ENCODE measurements at places on chromosomes 16 and 17.
A peak's percentile ranks its signal among the peaks of the same experiment; 100 is the strongest.

GRCh38 chr17:42674755-42675347, 1.9 kb downstream of the PLEKHH3 start:
- no peak for DNase-seq

DNA sequence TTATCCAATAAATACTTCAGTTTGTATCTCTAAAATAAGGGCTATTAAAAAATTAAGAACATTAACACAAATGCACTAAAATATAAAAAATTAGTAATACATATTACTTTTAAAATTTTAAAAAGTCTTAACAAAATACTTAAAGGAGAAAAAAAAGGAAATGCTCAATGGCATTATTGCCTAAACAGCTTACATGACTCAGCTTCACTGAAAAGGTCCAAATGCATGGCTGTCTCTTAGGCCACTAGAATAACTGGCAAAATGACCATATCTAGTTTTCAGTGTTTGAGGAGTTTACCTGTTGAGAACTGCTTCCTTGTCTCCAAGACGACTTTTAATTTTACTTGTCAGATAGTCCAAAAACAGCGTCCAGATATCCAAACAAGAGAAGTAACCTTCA, 66.0 kb downstream of the XPO6 start:
- no peak for DNase-seq

GRCh38 chr17:32264823-32265191, 825 bp upstream of the RHBDL3 start:
- DNase-seq, result no peak

DNA sequence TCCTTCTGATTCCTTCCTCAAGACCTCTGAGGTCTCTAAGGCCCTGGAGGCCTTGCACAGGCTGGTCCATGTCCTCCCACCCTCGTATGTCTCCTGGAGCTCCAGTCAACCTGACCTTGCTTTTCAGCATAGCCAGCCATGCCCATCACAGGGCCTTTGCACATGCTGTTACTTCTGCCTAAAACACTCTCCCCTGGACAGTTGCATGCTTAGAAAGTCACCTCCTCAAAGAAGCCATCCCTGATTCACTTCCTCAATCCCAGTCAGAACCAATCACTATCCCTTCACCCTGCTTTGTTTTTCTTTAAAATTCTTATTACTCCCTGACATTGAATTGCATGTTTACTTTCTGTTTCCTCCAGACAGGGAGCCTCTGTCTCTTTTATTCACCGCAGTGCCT, 322.1 kb upstream of the CCL2 start:
- DNase-seq, result no peak

DNA sequence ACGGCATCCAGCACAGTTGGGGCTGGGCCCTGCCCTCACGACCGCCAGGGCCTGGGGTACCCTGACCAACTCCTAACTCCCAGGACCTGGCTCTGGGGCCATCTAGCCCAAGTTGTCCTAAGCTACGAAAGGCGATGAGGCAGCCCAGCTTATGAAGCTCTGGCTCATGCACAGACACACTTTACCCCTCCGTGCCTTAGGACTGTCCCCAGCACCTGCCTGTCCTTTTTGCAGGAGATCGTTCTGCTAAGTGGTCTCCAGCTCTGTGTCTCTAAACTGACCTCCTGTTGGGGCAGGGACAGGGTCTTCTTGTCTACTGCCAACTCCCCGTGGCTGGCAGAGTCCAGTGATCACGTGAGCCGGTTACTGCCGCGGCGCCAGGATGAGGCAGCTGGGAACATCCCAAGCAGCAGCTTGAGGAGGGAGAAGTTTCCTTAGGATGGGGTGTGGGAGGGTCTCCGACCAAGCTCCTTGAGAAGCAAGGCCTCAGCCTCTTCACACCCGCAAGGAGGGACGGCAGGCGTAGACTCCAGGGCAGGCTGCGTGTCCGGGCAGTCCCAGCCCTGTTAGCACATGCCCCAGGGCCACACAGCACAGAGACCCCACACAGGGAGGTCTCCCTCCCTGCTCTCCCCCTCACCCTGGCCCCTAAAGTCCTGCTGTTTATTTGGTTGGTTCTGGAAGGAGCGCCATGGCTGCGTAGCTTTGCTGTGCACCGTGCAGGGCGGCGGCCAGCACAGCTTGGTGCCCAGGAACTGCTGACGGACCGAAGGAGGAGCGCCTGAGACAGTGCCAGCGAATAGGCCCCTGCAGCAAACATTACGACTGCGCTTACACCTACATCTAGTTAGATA, 16.4 kb upstream of the METRNL start:
- DNase-seq, result no peak

DNA sequence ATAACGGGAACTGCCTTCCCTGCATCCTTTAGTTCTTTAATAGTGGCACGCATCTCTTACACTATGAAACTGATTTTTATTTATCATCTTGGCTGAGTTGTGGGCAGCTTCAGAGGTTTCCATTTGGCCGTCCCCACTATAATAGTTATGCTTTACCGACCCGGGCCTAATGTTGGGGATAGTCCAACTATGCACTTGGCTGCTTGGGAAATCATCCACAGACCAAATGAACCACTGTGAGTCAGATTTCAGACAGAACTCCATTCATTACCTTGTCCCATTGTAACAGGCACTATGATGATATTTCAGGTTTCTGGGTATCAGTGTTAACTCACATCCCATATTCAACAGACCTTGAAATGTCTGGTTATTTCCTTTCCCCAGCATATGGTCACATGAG, 6.1 kb upstream of the SLFN5 start:
- DNase-seq, result no peak

DNA sequence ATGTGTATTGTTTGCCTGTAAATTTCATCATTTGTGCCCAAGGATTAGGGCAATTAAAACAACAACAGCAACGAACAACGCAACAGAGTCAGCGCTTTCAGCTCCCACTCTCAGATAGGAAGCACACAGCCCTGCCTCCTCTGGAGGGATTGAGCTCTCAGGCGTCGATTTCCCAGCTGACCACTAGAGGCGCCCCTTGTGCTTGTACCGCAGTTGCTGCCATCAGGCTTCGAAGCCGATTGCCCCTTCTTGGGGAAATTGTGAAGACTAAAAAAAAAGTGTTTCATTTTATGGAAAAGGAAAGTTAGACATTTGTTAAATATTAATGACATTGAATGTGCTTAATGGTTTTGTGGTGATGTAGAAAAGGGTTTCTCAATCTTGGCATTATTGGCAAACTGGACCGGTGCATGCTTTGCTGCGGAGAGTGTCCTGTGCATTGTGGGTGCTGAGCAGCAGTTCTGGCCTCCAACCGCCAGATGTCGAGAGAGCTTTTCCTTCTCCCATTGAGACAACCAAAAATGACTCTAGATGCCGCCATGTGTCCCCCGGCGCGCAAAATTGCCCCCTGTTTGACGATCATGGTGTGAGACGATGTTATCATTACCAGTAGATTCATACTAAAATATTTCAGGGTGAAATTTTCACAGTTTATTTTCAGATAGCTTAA, 650.4 kb upstream of the RBFOX1 start:
- DNase-seq, result peak; percentile 28

DNA sequence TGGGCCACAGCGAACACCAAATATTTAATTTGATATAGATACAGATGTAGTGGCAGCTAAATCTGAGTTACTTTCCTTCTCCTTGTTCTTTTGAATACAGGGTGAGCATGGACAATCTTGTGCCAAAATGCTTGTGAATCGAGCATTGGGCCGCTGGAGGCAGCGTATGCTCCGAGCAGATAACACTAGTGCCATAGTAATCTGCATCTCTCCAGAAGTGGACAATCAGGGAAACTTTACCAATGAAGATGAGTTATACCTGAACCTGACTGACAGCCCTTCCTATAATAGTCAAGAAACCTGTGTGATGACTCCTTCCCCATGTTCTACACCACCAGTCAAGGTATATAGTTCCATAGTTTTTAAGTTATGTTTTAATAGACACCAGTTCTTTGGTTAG, 21.2 kb upstream of the BCAS3 start:
- DNase-seq, result no peak

DNA sequence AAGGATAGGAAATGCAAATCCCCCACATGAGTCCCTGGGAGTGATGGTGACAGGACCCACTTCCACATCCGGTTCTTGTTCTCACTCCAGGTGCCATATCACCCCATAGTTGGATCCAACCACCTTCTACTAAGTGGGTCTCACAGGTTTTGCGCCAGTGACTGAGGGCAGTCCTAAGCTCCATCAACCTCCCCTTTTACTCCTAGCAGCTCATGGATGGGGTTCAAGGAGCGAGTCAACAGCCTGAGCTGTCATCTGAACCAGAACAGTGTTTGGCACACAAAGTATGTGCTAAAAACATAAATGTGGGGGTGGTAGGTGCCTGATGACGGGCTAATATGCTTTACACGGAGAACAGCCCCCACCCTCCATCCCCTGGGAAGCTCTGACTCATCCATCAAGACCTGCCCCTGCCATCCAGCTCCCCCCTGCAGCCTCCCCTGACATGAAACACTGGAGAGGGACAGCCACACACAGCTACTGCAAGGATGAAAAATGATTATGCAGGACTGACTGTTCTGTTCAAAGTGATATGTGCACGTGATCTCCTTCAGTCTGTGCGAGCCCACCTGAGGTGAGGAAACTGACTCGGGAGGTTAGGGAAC, 143.2 kb upstream of the CDH5 start:
- no peak for DNase-seq

DNA sequence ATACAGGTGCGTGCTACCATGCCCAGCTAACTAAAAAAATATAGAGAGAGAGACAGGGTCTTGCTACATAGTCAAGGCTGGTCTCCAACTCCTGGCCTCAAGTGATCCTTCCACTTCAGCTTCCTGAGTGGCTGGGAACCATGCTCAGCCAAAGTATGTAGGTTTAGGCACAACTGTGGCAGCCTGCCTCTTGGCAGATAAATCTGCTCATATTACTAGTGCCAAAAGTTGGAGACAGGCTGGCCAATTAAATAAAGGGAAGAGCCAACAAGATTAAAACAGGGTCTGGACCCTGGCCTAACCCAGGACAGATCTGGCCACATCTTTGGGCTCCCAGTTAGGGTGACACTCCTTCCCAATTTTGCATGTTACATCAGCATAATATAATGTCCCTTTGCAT, 151.7 kb downstream of the CBLN1 start:
- no peak for DNase-seq

DNA sequence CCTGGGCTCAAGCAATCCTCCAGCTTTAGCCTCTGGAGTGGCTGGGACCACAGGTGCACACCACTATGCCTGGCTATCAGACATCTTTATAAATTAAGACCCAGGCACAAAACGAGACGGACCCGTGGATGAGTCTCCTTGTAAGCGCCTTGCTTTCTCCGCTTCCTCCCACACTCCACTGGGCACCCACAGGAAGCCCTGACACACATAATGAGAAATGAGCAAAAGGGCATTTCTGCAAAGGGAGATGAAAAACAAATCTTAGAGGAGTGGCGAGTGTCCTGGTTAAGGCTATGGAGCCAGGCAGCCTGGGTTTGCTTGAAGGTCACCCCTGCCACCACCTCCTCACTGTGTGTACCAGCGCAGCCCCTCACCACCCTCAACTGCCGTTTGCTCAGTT, 56.3 kb downstream of the XYLT1 start:
- peak; percentile 62 for DNase-seq

DNA sequence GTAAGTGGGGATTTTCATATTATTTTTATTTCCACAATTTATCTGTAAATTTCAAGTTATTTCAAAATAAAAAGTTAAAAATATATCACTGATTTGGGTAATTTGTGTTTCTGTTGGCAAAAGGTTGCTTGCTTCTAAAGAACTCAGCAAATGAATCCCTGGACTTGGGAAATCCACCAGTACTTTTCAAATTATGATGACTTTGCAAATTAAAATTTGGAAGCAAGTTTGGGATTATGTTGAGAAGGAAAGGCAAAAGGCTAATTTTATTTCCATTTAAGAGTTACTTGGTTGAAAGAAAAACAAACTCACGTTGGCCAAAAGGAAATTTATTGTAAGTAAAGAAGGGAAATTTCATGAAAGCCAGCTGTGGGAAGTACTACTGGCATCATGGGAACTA, 220.3 kb downstream of the MAP2K6 start:
- DNase-seq, result no peak

DNA sequence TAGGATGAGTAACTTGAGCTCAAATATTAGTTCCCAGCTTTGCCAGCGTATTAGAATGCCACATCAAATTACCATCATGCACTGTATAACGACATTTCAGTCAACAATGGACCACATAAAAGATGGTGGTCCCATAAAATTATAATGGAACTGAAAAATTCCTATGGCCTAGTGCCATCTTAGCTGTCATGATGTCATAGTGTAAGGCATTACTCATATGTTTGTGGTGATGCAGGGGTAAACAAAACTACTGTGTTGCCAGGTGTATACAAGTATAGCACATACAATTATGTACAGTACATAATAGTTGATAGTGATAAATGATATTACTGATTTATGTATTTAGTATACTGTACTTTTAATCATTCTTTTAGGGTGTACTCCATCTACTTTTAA, 54.4 kb upstream of the NETO2 start:
- DNase-seq, result no peak

GRCh38 chr16:79573884-79574283, 26.7 kb downstream of the MAF start:
- no peak for DNase-seq

GRCh38 chr17:66451188-66452149, 149.1 kb downstream of the PRKCA start:
- no peak for DNase-seq

GRCh38 chr17:823501-823902, 41.3 kb downstream of the MRM3 start:
- no peak for DNase-seq

- DNase-seq, result no peak
Observed at GRCh38 chr16:73768786-73769203, 527.8 kb upstream of the PSMD7 start.

DNA sequence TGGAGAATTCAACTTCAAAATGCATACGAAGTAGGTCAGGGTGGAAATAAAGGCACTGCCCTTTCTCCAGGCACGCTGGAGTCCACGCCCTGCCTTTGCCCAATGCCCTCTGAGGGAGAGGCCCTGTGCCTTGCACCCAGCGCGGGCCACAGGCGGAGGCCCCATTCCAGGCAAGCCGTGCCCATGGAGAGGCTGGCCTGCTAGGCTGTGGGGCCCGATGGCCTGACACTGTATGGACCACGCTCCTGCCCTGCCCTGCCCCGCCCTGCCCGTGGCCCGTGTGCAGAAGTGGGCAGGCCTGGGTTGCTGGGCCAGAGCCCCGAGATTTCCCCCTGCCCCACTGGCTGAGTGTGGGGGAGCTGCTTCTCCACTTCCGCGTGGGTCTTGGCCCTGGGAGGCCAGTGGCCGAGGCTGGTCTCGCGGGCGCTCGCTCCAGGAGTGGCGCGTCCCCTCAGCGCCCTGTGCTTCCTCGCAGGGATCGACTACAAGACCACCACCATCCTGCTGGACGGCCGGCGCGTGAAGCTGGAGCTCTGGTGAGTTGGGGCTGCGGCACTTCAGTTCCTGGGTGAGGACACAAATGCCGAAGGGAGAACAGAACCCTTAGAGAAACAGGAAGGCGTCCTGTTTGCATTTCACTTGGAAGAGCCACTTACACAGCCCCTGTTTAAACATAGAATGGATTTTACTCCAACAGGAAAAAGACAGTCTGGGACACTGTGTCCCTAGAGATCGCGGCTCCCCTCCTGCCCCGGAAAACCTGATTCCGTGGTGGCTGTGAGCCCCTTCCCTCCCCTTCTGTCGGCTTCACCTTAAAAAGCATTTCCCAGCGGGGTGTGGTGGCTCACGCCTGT, 13.8 kb upstream of the WFIKKN1 start:
- DNase-seq, result no peak
